Airway epithelial cell (primary cell): ENCODE measurements at places on chromosomes 2 and 18. TPM values are rescaled to one million over a fixed set of nuclear protein-coding genes. Genes with fewer than 3 reads are reported as not detected.

The ZNF396 gene
- total RNA-seq = 0.19 and 0.71 TPM in 2 replicates

The CD207 gene
- not detected in 2 replicates for total RNA-seq

The FABP1 gene
- not detected in 2 replicates for total RNA-seq

The LIPG gene
- 37.8 and 40.8 TPM in 2 replicates for total RNA-seq

The SELENOI gene
- 27.2 and 35.5 TPM in 2 replicates for total RNA-seq

The RNF181 gene
- total RNA-seq = 143 and 206 TPM in 2 replicates

The CRYGD gene
- not detected in 2 replicates for total RNA-seq

The REV1 gene
- total RNA-seq = 12.1 and 19.4 TPM in 2 replicates

The RESP18 gene
- total RNA-seq = not detected in 2 replicates

The ABCB11 gene
- total RNA-seq = 0.07 and 0.28 TPM in 2 replicates

The RNF138 gene
- 16.7 and 28.0 TPM in 2 replicates for total RNA-seq

The ASPRV1 gene
- total RNA-seq = 0.21 TPM in 1 of 2 replicates, not detected in the other

The TMEM37 gene
- not detected in 2 replicates for total RNA-seq

The AMER3 gene
- total RNA-seq = not detected in 2 replicates

The SPP2 gene
- not detected in 2 replicates for total RNA-seq

The GPR39 gene
- total RNA-seq = 9.3 and 10.9 TPM in 2 replicates

The SLC9A2 gene
- total RNA-seq = 0.07 TPM in 1 of 2 replicates, not detected in the other

The TBC1D8 gene
- total RNA-seq = 24.7 and 28.7 TPM in 2 replicates

The ADCY3 gene
- 28.9 and 35.2 TPM in 2 replicates for total RNA-seq

The PKDCC gene
- total RNA-seq = 0.78 TPM in 1 of 2 replicates, not detected in the other
